ENCODE measurements at places on chromosomes 1 and 21. TPM values are rescaled to one million over a fixed set of nuclear protein-coding genes. Genes with fewer than 3 reads are reported as not detected.

DNA sequence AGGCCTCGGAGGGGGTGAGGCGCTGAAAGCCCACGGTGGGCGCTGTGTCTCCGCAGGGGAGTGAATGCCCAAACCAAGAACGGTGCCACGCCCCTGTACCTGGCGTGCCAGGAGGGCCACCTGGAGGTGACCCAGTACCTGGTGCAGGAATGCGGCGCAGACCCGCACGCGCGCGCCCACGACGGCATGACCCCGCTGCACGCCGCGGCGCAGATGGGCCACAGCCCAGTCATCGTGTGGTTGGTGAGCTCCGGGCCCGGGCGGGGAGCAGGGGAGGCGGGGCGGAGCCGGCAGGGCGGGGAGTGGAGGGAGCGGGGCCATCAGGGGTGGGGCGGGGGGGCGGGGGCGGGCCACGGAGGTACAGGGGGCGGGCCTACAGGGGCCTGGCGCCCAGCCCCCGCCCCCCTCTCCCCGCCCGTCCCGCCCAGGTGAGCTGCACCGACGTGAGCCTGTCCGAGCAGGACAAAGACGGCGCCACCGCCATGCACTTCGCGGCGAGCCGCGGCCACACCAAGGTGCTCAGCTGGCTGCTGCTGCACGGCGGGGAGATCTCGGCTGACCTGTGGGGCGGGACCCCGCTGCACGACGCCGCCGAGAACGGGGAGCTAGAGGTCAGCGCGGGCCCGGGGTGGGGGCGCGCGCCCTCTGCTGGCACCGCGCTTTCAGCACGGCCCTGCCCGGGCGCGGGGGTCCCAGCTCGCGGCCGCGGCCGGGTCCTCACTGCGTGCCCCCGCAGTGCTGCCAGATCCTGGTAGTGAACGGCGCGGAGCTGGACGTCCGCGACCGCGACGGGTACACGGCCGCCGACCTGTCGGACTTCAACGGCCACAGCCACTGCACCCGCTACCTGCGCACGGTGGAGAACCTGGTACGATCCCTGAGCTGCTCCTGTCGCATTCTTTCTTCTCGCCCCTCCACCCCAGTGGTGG, 15.9 kb downstream of the ESPN start:
- DNase-seq: no peak

- peak; percentile 17 for DNase-seq
Measured at GRCh38 chr1:20115479-20115878, 3.9 kb downstream of the PLA2G2D start.

DNA sequence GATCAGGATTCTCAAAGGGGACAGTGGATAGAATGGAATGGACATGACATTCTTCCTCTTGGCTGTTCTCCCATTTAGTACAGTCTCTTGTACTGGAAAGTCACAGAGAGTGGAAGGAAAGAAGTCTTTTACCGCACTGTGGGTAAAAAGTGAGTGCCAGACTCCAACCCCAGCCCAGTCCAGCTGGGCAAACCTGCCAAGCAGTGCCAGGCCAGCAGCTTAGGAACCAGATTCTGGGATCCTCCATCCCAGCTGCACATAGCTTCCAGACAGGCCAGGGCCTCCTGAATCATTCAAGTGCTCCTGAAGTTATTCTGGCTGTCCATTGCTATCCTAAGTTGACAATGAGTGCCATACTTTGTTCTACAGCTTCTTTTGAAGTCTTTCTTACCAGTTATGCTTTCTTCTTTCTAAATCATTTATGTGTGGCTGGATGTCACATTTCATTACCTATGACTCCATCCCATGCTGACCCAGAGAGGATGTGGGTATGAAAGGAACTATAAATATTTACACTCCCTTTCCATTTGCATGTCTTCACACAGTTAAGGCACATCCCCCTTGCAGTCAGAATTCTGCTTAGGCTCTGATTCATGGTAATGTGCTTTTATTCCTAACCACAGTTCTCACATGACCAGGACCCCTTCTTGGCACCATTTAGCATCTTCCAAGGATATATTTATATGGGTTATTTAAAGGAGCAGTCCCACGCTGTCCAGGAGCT, 88.9 kb downstream of the AK5 start:
- no peak for DNase-seq

GRCh38 chr1:155308493-155309422, at the start of gene FDPS:
Gene FDPS (plus strand): TSS chr1:155308866. CDS start chr1:155309790, 924 bp downstream.
- DNase-seq: peak; percentile 98

- DNase-seq: no peak
Measured at GRCh38 chr1:7528386-7529198, 242.5 kb upstream of the VAMP3 start.

GRCh38 chr1:107477233-107477632, 336.4 kb downstream of the NTNG1 start:
- no peak for DNase-seq

DNA sequence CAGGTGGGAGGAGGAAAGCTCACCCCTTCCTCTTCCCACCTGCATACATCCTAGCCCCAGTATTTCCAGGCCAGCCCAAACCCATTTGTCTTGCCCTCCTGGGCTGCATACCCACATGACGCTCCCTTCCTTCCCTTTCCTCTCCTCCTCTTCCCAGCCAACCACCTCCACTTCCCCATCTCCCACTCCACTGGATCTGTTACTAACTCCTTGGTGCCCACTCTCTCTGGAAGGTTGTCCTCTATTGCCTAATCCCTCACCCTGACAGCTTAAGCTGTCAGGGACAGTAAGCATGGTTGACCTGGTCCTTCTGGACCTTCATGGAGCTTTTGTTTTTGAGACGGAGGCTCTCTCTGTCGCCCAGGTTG, 23.0 kb upstream of the SYNC start:
- no peak for DNase-seq

GRCh38 chr21:41220208-41220733, 52.3 kb downstream of the BACE2 start:
- DNase-seq: no peak

- no peak for DNase-seq
Measured at GRCh38 chr1:75317976-75318375, 183.8 kb downstream of the LHX8 start.

GRCh38 chr1:201551877-201552731, 13.2 kb downstream of the NAV1 start:
- DNase-seq: no peak

DNA sequence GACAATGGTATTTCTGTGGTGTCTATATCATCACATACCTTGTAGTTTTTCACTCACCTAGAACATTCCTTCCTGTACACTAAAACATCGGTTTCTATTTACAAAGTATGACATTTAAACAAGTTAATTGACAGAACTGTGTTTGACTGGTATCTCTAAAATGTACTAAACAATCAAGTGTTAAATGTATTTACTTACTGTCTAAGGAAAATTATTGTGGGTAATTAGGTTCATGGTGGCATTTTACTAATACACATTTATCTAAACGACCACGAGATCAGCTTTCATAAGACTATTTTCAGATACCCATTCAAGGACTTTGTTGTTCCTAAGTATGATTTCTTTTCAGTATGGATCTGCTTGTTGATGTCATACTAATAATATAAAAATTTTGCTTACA, 115.2 kb downstream of the ADGRL2 start:
- DNase-seq: no peak

The HTR6 gene
- not detected for total RNA-seq

The THAP3 gene
- 20.4 TPM for total RNA-seq

The LUZP1 gene
- 38.2 TPM for total RNA-seq

The HSD3B1 gene
- not detected for total RNA-seq

Measured in sciatic nerve (tissue), 2 donors.